Motor neuron (in vitro differentiated cells): ENCODE measurements at places on chromosomes 13 and 19. TPM values are rescaled to one million over a fixed set of nuclear protein-coding genes. Genes with fewer than 3 reads are reported as not detected.

Gene NLRP7
- total RNA-seq = 0.10 TPM in 1 of 2 replicates, not detected in the other

Gene GPC5
- total RNA-seq = 1.9 and 2.7 TPM in 2 replicates

Gene GCDH
- 9.1 and 11.4 TPM in 2 replicates for total RNA-seq

Gene B3GNT8
- 3.0 and 3.1 TPM in 2 replicates for total RNA-seq

Gene NLRP4
- not detected in 2 replicates for total RNA-seq

Gene UHRF1
- 3.9 and 4.3 TPM in 2 replicates for total RNA-seq

Gene NLRP5
- total RNA-seq = 0.06 TPM in 1 of 2 replicates, not detected in the other

Gene ZNF430
- 8.2 and 12.1 TPM in 2 replicates for total RNA-seq

Gene PRODH2
- total RNA-seq = not detected in 2 replicates

Gene DAND5
- 0.47 and 0.53 TPM in 2 replicates for total RNA-seq

Gene ZNF738
- 9.1 and 17.5 TPM in 2 replicates for total RNA-seq

Gene IZUMO2
- total RNA-seq = not detected in 2 replicates

Gene B3GNT3
- 1.1 and 1.5 TPM in 2 replicates for total RNA-seq

Gene FCER2
- total RNA-seq = 0.21 TPM in 1 of 2 replicates, not detected in the other

Gene WDR83
- 13.2 and 13.4 TPM in 2 replicates for total RNA-seq

Gene TMEM221
- 0.28 and 0.49 TPM in 2 replicates for total RNA-seq

Gene CNMD
- total RNA-seq = 0.38 and 1.1 TPM in 2 replicates

Gene MADCAM1
- 0.38 TPM in 2 replicates for total RNA-seq

Gene RFPL4A
- not detected in 2 replicates for total RNA-seq

Gene MICOS13
- total RNA-seq = 82.6 and 86.7 TPM in 2 replicates

Gene WASF3
- 8.7 and 9.0 TPM in 2 replicates for total RNA-seq

Gene CBY2
- total RNA-seq = not detected in 2 replicates

Gene KASH5
- total RNA-seq = 0.45 and 6.2 TPM in 2 replicates

Gene LGALS14
- total RNA-seq = not detected in 2 replicates

Gene ZNF222
- 12.7 and 13.8 TPM in 2 replicates for total RNA-seq

Gene ZIK1
- total RNA-seq = 3.9 and 5.0 TPM in 2 replicates

Gene COL5A3
- 0.07 and 0.60 TPM in 2 replicates for total RNA-seq

Gene SKA3
- total RNA-seq = 1.2 and 1.8 TPM in 2 replicates

Gene STXBP2
- 1.4 and 3.7 TPM in 2 replicates for total RNA-seq

Gene GARIN5A
- 1.1 and 1.2 TPM in 2 replicates for total RNA-seq

Gene ACP5
- total RNA-seq = 0.76 and 3.1 TPM in 2 replicates

Gene GNG14
- total RNA-seq = not detected in 2 replicates

Gene KLK14
- total RNA-seq = not detected in 2 replicates

Gene LSR
- total RNA-seq = 4.7 and 5.7 TPM in 2 replicates

Gene RASAL3
- total RNA-seq = not detected in 2 replicates
